CD8-positive, alpha-beta memory T cell (primary cell): ENCODE measurements at places on chromosomes 11 and 22.
A peak's percentile ranks its signal among the peaks of the same experiment; 100 is the strongest.

GRCh38 chr11:75325713-75326438 is 25.6 kb downstream of the ARRB1 start:
- no peak for DNase-seq

GRCh38 chr11:32830413-32830738 is 649 bp downstream of the PRRG4 start:
- no peak for DNase-seq

DNA sequence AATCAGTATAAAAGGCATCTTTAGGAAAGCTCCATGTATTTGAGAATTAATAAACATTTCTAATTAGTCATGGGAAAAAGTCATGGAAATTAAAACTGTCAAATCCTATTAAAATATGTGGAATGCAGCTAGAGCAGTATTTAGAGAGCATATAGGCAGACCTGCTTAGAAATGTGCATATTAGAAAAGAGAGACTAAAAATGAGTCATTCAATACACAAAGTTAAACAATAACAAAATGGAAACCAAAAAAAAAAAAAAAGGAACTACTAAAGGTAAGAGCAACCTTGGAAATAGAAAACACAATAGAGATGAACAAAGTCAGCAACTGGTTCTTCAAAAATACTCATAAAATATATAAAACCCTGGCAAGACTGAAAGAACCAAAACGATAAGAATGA is 59.7 kb upstream of the RASSF10 start:
- no peak for DNase-seq

- no peak for DNase-seq
These were observed 28.5 kb upstream of the CARD16 start for GRCh38 chr11:105073456-105074165.

- DNase-seq = no peak
These were observed 555.8 kb downstream of the BUD13 start for GRCh38 chr11:116217006-116217405.

GRCh38 chr22:38106814-38107578 is 3.5 kb downstream of the BAIAP2L2 start:
- no peak for DNase-seq

- no peak for DNase-seq
These were observed 14.7 kb downstream of the ZBTB44 start for GRCh38 chr11:130299978-130300377.

GRCh38 chr22:25085930-25086901 is 113.4 kb upstream of the CRYBB3 start:
- DNase-seq = no peak

DNA sequence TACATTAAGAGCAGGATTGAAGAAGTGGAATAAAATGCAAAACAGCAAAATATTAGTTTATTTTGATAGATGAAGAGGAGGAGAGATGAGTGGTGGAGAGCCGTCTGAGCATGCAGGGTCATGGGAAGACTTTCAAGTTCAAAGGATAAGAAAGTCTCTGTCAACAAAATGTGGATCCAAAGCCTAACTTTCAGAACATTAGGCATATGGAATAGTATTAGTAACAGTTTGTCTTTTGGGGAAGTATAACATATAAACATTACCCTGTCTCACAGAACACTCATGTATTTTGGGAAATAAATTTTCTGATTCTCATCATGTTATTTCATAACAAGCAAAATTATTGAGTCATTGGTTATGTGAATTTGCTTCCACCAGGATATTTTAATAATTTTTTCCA is 104.3 kb upstream of the CEP126 start:
- no peak for DNase-seq

DNA sequence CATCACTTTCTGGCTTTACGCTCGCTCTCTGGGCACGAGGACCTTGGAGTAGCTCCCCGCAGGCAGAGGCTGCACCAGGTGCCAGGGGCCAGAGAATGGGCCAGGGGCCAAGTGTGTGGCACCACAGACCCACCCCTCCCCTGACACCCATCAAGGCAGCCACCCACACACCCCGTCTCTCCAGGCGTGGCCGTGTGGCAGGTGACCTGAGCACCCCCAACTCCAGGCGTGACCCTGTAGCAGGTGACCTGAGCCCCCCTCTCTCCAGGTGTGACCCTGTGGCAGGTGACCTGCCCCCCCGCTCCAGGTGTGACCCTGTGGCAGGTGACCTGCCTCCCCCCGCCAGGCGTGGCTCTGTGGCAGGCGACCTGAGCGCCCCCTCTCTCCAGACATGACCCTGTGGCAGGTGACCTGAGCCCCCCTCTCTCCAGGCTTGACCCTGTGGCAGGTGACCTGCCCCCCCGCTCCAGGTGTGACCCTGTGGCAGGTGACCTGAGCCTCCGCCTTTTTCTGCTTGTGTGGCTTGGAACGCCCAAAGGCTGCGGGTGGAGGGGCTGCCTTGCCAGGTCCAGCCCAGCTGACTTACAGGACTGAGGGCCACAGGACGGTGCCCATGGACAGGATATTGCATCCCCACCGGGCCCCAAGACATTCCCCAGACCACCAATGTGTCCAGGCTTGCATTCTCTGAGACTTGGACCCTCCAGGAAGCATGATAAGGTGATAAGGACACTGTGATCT is 667.2 kb downstream of the BRD1 start:
- DNase-seq = no peak

- DNase-seq = no peak
These were observed 386.6 kb downstream of the BUD13 start for GRCh38 chr11:116386118-116386699.

DNA sequence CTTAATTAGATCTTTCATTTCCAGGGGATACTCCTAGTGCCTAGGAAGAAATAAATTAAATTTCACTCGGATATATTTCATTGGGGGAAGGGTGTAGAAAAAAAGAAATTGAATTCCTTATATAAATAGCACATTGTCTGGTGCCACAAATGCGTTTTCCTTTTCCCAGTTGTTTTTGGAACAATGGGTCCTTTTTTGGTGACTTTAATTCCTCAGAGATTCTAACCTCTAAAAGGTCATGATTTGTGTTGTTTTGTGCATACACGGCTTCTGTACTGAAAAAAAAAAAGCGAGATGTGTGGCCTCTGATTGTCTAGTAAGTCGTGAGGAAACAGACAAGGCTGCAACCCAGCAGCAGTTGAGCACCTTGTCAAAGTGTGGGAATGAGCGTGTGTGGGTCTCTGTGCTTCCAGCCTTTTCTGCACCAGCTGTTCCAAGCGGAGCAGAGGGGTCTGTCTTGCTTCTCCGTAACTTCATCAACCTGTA is 64.5 kb upstream of the CRTAM start:
- DNase-seq = no peak

- no peak for DNase-seq
These were observed 188.6 kb downstream of the HIPK3 start for GRCh38 chr11:33445761-33446161.

GRCh38 chr22:36360011-36360410 is 27.8 kb downstream of the MYH9 start:
- DNase-seq = no peak

- DNase-seq = peak; percentile 52
These were observed 714 bp downstream of the SDF2L1 start for GRCh38 chr22:21642584-21643448.

GRCh38 chr11:122139595-122139866 is 23.5 kb upstream of the BLID start:
- DNase-seq = no peak

DNA sequence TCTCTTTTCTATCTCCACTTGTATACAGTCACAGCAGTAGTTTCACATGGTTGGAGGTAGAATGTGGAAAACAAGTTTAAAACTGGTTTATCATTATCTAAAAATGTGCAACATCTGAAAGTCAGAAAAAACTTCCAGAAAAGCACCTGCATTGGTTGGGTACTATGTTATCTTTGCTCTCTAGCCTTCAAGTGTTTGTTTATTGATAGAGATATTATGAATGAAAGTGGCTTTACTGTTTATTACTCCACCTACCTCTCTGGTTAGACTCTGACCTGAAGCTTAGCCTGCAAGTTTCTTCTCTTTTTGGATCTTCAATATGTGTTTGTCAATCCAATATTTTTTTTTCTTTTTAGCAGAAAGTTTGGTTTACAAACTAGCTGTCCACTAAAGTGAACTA is 2161.4 kb upstream of the RAG2 start:
- DNase-seq = no peak

DNA sequence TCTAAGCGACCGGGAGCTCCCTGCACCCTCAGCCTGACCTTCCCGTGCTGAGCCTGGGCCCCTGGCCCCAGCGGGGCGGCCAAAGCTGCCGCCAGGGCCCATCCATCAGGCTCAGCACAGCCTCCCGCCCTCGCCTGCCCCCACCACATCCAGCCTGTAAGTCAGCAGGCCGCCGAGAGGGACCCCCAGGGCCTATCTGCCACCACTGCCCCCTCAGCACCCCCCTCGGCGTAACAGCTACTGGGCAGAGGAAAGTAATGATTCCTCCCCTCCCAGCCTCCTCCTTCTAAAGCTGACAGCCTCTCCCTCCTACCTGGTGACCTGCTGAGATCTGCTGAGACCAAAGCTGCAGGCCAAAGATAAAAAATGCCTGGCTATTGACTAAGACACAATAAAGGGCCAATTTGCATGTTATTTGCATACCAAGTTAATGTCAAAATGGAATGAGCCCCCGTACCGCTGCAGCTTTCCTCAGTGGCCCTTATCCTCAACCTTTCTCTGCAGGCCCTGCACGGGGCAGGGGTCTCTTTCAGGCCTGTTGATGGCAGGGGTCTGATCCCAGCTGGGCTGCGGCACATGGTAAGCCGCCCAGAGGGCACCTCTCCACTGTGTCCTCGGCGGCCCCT is 51.6 kb downstream of the RPUSD4 start:
- DNase-seq = no peak

DNA sequence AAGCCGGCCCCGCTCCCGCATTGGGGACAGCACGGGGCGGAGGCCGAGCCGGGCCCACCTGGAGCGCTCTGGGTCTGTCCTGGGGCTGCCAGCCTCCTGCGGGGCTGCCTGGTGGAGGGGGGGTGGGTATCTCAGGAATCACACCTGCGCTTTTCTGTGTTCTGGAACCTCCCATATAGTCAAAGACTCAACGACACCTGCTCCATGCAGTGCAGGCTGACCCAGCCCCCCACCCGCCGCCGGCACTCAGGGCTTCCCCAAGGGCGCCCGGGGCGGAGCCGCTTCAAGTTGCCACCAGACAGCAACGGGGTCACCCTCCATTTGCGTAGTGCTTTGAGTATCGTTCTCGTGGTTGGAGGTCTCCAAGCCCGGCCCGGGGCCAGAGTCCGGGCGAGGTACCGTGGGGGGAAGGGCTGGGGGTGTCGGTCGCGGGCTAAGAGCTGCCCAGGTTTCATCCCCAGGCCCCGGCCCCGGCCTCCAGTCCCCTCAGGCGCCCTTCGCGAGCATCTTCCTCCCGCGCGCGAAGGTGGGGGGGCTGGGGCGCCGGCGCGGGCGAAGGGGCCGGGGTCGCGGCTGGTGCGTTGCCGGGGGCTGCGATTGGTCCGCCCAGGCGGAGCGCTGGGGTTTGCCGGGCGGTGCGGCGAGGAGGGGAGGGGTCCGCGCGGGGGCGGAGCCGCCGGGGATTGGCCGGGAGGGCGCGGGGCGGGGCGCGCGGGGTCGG is 6.6 kb downstream of the TSPAN4 start:
- DNase-seq = no peak

GRCh38 chr11:1768141-1768469 is 4.4 kb upstream of the CTSD start:
- DNase-seq = no peak

GRCh38 chr11:108934289-108934688 is 269.4 kb downstream of the DDX10 start:
- no peak for DNase-seq

GRCh38 chr22:50686794-50687193 is 14.2 kb downstream of the SHANK3 start:
- no peak for DNase-seq

GRCh38 chr22:44815099-44816070 is 63.0 kb downstream of the ARHGAP8 start:
- DNase-seq = no peak

- no peak for DNase-seq
These were observed 1.7 kb downstream of the NCF4 start for GRCh38 chr22:36862251-36863242.

- DNase-seq = no peak
These were observed 36.5 kb downstream of the PRDM11 start for GRCh38 chr11:45182902-45183301.

GRCh38 chr22:19062139-19062942 is 59.9 kb downstream of the DGCR2 start:
- no peak for DNase-seq

GRCh38 chr22:36435516-36436415 is 45.7 kb downstream of the TXN2 start:
- peak; percentile 67 for DNase-seq

DNA sequence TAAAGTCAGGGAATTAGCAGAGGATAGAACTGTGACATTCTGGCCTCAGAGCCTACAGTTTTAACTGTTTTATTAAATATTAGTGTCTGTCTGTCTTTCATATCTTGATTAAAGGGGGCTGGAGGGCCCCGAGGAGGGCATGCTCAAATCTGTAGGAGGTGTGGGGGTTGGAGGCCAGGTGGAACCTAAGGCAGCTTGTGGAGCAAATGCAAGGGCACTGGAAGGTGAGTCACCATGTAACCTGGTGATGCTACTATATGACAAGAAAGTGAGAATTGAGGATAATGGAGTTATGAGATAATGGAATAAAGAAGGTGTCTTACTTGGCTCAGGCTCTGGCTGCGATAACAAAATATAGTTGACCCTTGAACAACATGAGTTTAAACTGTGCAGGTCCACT is 27.3 kb upstream of the TMEM86A start:
- no peak for DNase-seq

GRCh38 chr11:7635137-7635536 is 38.2 kb downstream of the CYB5R2 start:
- DNase-seq = no peak

GRCh38 chr11:111674941-111675340 is 72.7 kb downstream of the SIK2 start:
- no peak for DNase-seq

GRCh38 chr11:108223348-108224149 is 682 bp downstream of the ATM start:
- no peak for DNase-seq

DNA sequence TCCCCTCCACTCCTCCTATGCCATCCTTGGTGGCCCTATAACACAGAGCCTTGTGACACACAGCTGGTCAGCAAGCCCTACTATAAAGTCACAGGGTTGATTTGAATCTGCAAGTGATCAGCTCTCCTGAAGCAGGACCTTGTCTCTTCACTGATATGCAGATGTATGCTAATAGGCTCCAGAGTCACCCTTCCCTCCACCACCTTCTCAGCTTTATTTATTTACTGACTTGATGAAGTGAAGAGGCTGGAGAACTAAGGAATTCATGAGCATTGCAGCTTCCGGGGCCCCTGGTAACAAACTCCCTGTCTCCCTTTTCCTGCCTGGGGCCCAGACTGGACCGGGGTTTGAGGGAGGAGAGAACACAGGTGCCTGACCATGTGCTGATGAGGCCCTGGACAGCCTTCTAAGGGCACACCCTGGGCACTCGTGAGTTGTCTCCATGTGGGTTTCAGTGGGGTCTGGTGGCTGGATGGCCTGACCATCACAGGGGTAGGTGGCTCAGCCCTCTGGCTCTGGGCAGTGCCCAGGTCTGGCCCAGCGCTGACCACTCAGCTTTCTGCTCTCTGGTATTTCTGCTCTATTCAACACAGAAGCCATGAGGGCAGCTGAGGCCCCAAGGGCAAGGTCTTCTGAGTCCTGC is 307.5 kb downstream of the NTM start:
- no peak for DNase-seq

- no peak for DNase-seq
These were observed 29.1 kb upstream of the RELT start for GRCh38 chr11:73347067-73347466.
